Activated T-cell treated with anti-CD3 and anti-CD28 coated beads, Interleukin-2, amount 50 U/mL, for 1 hour (primary cell): ENCODE measurements at places on chromosomes 7 and 10.

- DNase-seq = no peak
Measured at GRCh38 chr7:137086896-137087295, 218.4 kb downstream of the CHRM2 start.

DNA sequence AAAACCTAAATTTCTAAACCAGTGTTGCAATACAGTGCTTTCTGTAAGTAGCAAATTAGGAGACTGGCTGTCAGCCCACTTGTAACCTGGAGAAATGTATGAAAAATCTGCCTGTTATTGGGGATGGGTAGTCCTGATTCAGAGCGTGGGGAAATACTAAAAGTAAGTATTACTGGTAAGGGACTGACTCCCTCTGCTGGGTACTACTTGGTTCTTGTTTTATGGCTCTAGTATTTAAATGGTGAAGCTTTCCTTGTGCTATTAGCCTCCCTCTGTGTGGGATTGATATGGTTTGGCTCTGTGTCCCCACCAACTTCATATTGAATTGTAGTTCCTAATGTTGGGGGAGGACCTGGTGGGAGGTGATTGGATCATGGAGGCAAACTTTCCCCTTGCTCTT lies 886.1 kb downstream of the SORCS1 start:
- no peak for DNase-seq

- no peak for DNase-seq
Measured at GRCh38 chr7:83394776-83395175, 232.1 kb upstream of the PCLO start.

GRCh38 chr10:87862679-87863052 lies 667 bp downstream of the KLLN start:
- DNase-seq = no peak

GRCh38 chr7:140698477-140698876 lies 2.0 kb downstream of the NDUFB2 start:
- no peak for DNase-seq

GRCh38 chr7:113809581-113809980 lies 109.2 kb downstream of the PPP1R3A start:
- no peak for DNase-seq

GRCh38 chr10:132257271-132257670 lies 50.5 kb downstream of the STK32C start:
- no peak for DNase-seq

GRCh38 chr10:59967079-59967478 lies 60.7 kb upstream of the CCDC6 start:
- DNase-seq = no peak

DNA sequence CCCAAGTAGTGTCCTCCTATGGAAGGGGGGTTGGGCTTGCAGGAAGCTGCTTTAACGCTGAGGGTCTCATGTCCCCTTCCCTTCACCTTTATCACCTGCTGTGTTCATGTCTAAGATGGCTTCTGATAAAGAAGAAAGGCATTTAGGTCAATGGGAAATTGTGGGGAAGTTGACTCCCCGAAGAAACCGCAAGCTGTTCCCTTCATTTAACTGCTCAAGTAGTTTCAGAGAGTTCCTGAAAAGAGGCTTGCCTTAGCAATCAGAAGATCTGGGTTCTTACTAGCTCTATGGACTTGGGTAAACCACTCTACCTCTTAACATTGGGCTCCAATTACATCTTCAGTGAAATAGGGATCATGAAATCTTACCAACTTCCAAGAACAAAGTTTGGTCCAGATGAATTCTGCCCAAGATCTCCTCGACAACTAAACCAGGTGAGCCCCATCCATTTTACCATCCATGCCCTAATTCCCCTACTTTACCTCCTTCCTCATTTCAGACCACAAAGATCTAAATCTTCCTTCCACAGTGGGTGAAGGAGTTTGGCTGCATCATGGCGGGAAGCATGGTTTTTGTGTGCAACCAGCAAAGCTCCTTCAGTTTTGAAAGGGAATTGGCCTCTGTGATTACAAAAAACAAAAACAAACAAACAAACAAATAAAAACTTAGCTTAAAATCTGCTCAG lies 30.4 kb upstream of the UCN3 start:
- no peak for DNase-seq

DNA sequence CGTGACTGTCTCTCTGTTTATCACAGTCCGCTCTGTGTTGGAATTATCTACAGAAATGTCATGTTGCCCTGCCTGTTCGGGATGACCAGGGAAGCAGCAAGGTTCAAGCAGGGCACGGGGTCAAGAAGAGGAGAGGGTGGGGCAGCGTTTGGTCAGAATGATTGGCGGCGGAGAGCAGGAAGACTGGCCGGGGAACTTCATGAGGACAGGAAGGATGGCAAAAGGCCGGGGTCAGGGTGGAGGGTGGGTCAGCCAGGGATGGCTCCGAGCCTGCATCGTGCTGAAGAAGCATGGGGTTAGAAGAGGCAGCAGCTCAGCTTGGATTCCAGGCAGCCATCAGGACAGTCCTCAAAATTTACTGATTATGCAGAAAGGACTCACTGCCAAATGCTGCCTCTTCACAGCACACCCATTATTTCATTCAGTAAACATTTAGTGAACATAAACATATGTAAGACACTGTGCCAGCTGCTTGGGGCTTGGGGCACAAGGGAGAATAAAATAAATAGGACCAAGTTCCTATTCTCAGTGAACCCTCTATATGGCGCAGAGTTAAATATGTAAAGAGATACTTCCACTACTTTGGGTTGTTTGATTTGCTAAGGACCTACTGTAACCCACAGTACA lies 42.8 kb downstream of the WNT2 start:
- DNase-seq = no peak

DNA sequence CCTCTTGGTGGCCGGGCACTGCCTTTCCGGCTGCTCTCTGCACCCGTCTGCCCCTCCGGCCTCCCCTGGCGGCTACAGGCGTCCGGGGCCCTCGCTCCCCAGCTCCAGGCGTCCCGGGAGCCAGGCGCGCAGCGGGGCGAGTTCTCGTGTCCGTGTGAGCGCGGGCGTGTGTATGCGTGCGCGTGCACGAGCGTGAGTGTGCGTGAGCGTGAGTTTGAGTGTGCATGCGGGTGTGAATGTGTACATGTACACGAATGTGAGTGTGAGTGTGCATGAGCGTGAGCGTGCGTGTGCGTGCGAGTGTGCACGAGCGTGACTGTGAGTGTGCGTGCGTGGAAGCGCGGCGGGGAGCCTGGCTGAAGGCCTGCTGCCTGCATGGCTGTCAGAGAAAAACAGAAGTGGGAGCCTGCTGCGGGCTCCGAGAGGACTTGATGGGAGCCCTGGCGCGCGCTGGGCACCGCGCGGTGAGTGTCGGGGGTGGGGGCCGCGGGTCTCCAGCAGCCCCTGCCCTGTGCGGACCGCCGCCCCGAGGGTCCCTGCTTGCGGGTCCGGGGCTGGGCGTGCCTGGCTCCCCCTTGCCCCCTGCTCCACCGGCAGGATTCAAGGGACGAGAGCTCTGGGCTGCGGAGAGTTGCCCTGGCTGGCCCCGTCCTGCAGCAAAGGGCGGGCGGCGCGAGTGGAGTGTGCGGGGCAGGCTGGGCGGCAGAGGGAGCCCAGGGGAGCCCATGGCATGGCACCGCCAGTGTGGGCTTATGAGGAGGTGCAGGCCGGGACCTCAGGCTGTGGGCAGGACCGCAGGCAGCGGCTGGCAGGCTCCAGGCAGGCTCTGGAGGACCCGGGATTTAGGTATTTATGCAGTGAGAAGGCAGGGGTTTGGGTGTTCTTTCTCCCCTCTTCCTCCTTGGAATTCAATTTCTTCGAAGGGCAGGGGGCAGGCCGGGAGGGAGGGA lies 75.8 kb upstream of the EN2 start:
- no peak for DNase-seq
